ENCODE measurements at places on chromosomes 4 and X. TPM values are rescaled to one million over a fixed set of nuclear protein-coding genes. Genes with fewer than 3 reads are reported as not detected.

- DNase-seq: no peak
Measured at GRCh38 chr4:170102426-170102825, 12.7 kb upstream of the AADAT start.

GRCh38 chr4:165537028-165537648 is 158.3 kb downstream of the CPE start:
- DNase-seq: no peak

DNA sequence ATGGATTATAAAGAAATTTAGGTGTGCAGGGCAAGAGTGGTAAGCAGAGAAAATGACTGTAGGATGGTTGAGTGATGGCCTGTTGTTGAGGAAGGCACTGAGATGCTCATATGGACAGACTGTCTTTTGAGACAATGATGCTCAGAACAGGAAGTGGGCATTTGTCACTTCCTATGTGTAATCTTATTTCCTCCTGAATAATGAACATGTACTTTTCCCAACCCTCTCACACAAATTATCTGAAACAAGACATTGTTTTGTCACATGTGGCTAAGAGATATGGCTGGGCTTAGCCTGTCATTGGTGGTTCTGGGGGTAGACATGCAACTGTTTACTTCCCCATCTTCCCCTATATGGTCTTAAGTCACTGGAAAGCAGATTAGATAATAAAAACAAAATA is 240.5 kb downstream of the CFAP47 start:
- DNase-seq: no peak

BTC gene
- not detected for total RNA-seq

- no peak for DNase-seq
Measured at GRCh38 chrX:115330498-115331168, 41.1 kb downstream of the LUZP4 start.

DDIT4L gene
- not detected for total RNA-seq

DNA sequence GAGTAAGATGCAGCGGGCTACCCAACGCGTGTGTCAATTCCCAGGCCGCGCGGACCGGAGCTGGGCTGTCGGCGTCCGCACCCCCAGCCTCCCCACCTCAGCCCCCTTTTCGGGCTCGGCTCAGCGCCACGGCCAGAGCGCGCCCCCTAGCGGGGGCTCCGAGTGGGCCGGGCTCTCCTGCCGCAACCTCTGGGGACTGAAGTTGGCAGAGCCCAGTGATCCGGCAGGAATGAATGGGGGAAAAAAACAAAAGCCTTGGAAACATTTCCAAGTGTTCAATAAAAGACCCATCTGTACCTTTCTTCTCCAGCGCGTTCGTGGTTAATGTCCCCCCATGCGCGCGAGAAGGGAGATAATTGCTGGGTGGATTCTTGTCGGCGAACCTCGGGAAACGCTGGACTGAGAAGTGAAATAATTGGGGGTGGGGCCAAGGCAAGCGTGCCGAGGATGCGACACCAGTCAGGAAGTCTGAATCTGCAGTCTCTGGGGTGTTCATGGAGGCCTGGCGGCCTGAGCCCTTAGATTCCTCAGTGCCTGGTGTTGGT is 5.2 kb upstream of the ARX start:
- DNase-seq: peak; percentile 63

PHKA1 gene
- total RNA-seq: 0.48 TPM

GRCh38 chr4:113248320-113248719 is 198.9 kb downstream of the ANK2 start:
- DNase-seq: no peak

DNA sequence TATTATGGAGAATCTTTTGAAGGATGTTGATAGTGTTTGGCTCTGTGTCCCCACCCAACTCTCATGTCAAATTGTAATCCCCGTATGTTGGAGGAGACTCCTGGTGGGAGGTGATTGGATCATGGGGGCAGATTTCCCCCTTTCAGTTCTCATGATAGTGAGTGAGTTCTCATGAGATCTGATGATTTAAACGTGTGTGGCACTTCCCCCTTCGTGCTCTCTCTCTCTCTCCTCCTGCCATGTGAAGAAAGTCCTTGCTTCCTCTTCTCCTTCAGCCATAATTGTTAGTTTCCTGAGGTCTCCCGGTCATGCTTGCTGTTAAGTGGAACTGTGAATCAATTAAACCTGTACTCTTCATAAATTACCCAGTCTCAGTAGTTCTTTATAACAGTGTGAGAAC is 166.1 kb upstream of the NUDT6 start:
- DNase-seq: no peak

DNA sequence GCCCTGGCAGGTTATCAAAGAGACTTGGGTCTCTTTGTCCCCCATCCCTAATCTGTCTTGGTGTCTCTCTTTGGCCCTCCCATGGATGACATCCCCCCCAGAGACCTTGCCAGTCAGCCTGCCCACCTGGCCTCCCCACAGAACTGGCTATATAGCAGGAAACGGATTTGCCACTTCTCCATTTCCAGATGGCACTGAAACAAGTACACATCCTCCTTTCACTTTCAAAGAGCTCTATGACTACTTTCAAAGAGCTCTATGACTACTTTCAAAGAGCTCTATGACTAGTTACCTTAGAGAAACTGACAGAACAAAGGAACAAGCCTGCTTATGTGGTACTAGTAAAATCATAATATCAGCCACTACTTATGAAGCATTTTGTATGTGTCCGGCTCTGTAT is 175.3 kb downstream of the MAML3 start:
- peak; percentile 39 for DNase-seq

DNA sequence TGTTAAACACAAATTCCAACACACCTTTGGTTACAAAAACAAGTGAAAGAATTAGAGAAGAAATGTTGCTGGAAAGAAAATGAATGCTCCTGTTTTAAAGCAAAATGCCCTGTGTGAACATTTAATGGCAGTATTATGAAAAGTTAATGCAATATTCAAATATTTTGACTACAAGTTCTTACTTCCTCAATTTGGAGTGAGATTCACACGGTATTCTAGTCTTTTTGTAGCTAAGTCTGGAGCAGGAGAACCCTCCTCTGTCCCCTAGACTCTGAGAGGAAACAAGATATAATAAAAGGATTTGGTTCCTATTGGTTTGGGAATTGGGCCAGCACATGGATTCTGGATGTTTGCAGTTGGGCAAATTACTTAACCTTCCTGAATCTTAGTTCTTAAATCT is 12.7 kb downstream of the MAD2L1 start:
- no peak for DNase-seq

GRCh38 chr4:132384709-132385108 is 764.4 kb upstream of the PCDH10 start:
- DNase-seq: no peak

Data from activated naive CD8-positive, alpha-beta T cell treated with anti-CD3 and anti-CD28 coated beads, Interleukin-2, amount 10 ng/mL, durations not matched to agents 7 days and 5 days (primary cell).